ENCODE measurements at places on chromosomes 3 and 15. TPM values are rescaled to one million over a fixed set of nuclear protein-coding genes. Genes with fewer than 3 reads are reported as not detected.

GRCh38 chr15:64562003-64562640 lies 101.7 kb downstream of the ZNF609 start:
- no peak for DNase-seq
- H3K27ac ChIP-seq: no peak overlapping the region
- no peaks in the 10 kb centered on the region for H3K27me3 ChIP-seq

The TIMP4 gene
- 9.7 TPM for total RNA-seq

GRCh38 chr15:82851306-82851850 lies 42.0 kb downstream of the WHAMM start:
- no peak for DNase-seq
- H3K36me3 ChIP-seq: no peaks in the 10 kb centered on the region
- H3K4me3 ChIP-seq: no peak overlapping the region
- no peaks in the 10 kb centered on the region for H3K27me3 ChIP-seq

- H3K4me3 ChIP-seq: no peak overlapping the region
- H3K27ac ChIP-seq: no peak overlapping the region
- H3K27me3 ChIP-seq: no peaks in the 10 kb centered on the region
Measured at GRCh38 chr3:126965526-126966080, 17.3 kb upstream of the PLXNA1 start.

DNA sequence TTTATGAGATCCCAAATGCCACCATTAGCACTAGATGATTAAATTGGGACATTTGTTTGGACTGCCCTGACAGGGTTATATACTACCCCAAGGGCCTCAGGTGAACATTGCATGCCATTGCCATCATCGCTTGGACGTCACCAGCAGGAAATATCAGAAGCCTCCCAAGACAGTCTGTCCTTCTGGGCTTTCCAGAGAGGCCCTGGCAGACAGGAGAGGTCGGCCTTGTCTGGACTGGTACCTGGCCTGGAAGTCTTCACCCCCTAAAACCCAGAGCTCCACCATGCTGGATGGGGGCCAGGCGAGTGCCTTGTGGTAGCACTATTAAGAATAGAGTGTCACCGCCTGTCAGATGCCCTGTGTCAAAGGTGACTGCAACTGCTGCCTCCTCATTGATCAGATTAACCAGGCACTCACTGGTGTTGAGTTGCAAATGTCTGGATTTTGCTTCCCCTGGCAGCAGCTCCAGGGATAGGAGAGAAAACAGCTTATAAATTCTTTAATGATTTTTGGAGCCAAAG lies 324.1 kb upstream of the RASGRP1 start:
- H3K36me3 ChIP-seq: no peaks in the 10 kb centered on the region
- peaks cover 6% of the 10 kb centered on the region for H3K4me1 ChIP-seq
- peak overlapping the region; percentile 47 for H3K27ac ChIP-seq
- H3K27me3 ChIP-seq: no peaks in the 10 kb centered on the region
- peak; percentile 73 for DNase-seq

DNA sequence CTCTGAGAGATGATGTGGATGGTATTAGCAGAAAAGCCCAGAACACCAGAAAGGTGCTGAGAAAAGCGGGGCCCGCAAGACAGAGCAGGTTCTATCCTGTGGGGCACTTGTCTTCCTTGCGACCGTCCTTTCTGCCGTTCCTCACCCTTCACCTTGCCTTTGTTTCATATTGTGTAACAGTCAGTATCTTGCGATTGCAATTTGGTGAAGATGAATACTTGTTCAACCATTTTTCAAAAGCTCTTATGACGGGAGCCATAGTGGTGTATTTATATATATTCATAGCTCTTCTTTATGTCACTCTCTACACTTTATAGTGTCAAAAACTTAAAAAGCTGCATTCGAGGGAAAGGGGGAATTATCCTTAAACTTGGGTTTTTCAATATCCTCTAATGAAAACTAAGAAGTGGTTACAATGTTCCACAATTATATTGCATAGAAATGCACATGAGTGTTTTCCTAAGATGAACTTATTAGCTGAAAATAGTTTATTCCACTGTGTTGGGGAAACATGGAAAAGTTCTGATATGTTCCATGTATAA lies 797 bp downstream of the MAP3K13 start:
- no peaks in the 10 kb centered on the region for H3K4me1 ChIP-seq
- peak overlapping the region; percentile 86 for H3K27ac ChIP-seq
- H3K4me3 ChIP-seq: peak overlapping the region; percentile 46
- DNase-seq: no peak
- no peaks in the 10 kb centered on the region for H3K36me3 ChIP-seq

DNA sequence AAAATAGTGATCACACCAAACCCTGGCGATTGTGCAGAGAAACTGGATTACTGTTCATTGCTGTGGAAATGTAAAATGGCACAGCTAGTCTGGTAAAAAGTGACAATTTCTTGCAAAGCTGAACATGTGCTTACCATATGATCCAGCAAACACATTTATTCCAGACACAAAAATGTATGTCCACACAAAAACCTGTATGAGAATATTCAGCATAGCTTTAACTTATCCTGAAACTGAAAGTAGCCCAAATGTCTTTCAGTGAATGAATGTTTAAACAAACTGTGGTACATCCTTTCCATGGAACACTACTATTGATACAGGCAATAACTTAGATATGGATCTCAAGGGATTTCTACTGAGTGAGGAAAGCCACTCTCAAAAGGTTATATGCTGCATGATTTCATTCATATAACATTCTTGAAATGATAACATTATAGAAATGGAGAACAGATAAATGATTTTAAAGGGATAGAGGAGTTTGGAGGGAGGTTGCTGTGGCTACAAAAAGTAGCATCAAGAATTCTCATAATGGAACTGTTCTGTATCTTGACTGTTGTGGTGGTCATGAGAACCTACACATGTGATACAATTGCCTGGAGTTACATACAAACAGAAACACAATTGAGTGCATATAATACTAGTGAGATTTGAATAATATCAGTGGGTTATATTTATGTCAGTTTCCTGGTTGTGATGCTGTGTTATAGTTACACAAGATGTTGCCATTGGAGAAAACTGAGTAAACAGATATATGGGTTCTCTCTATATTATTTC lies 70.7 kb upstream of the DPH6 start:
- no peaks in the 10 kb centered on the region for H3K27me3 ChIP-seq
- no peak overlapping the region for H3K27ac ChIP-seq
- H3K4me3 ChIP-seq: no peak overlapping the region
- H3K36me3 ChIP-seq: no peaks in the 10 kb centered on the region

GRCh38 chr3:18808429-18808828 lies 339.9 kb upstream of the KCNH8 start:
- no peak for DNase-seq
- H3K27ac ChIP-seq: no peak overlapping the region
- no peaks in the 10 kb centered on the region for H3K36me3 ChIP-seq
- H3K27me3 ChIP-seq: no peaks in the 10 kb centered on the region
- H3K4me3 ChIP-seq: no peak overlapping the region
- H3K4me1 ChIP-seq: no peaks in the 10 kb centered on the region

Measured in prostate gland (tissue), 2 donors.